ENCODE measurements at places on chromosomes 2 and 18.
A peak's percentile ranks its signal among the peaks of the same experiment; 100 is the strongest.

GRCh38 chr18:46242183-46242582 is 138.0 kb downstream of the HAUS1 start:
- no peak for DNase-seq

DNA sequence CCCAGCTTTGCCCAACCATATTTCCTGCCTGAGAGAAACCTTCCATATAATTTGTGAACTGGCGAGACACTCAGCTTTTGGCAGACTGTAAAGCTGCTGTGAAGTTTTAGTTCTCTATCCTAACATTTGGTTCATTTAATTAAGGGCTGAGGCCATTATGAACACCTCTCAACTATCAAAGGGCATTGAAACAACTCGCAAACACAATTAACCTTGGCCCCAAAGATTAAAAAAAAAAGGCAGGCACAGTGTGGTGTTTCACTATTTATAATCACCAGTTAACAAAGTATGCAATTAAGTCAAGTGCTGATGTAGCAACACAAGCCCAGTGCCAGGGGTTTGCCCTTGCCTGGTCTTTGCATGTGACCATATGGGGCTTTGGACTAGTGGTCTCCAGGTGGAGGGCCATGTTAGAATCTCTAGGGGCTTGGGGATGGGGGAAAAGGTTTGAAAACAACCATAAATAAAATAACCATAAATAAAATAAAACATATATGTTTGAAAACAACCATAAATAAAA is 297.6 kb upstream of the SKOR2 start:
- DNase-seq = no peak

- DNase-seq = no peak
Measured at GRCh38 chr2:167749660-167750059, 497.7 kb downstream of the STK39 start.

DNA sequence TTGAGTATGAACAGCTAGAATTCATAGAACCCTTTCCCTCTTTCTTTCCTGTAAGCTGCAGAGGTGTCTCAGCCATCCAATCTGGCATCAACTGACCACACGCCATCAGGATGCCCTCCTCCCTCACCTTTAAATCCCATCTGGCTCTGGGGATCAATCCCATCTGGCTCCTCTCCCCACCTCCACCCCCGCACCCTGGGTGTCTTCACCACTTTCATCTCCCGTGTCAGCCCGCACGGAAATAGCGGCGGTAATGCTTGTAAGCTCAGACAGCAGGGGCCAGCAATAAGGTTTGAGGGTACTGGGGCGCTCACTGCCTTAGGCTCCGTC is 508 bp upstream of the TUBA4B start:
- peak; percentile 46 for DNase-seq

DNA sequence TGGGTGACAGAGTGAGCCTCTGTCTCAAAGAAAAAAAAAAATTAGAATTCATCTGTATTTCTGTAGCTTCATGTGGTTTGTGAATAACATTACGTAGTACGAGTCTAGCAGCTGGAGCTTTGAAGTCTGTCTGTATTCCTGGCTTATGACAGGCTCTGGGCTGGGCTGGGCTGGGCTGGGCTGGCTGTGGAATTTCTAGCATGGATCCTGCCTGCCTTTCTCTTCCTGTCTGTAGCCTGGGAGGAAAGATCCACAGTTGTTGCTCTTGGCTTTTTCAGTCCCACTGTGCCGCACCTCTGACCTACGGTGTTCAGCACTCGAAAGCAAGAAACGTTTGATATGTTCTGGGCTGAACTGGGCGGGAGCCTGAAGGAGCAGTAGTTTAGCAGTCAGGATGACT is 55.4 kb downstream of the BOLA3 start:
- DNase-seq = no peak

DNA sequence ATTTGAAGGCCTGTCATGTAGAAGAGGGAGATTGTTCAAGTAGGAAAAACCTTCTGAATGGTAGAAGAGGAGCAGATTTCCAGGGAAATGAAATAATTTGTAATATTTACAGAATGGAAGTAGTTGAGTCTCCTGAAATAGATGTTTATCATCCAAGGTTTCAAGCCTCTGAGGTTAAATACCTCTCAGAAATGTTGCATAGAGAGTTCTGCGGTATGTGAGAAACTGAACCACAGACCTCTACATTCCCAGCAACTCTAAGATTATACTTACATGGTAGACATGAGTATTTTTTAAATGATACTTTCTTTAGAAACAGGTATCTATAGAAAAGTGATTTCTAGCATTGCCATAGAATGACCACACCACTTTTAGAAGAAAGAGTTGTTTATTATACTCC is 379.8 kb upstream of the FANCL start:
- DNase-seq = no peak

DNA sequence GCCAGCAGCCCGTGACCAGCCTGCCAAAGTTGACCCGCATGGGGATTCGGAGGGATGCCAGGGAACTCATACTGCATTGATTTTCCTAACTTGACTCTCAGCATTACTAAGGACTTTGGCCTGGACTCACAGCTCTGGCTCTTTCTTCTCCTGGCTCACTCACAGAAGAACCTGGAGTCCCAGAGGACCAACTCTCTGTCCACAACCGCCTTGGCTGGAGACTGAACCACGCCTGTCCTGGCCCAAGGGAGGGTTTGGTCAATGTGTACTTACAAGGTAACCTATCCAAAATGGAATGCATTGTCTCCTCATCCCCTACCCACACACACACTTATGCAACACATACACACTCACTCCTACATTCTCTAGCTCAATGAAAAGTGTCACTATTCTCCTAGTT is 135.6 kb upstream of the KLHL29 start:
- DNase-seq = peak; percentile 10

- no peak for DNase-seq
Measured at GRCh38 chr2:105364436-105365139, 27.2 kb downstream of the C2orf49 start.

- DNase-seq = no peak
Measured at GRCh38 chr2:183919167-183919566, 679.2 kb upstream of the ZNF804A start.

GRCh38 chr2:159411460-159411859 is 125.0 kb upstream of the WDSUB1 start:
- DNase-seq = no peak

DNA sequence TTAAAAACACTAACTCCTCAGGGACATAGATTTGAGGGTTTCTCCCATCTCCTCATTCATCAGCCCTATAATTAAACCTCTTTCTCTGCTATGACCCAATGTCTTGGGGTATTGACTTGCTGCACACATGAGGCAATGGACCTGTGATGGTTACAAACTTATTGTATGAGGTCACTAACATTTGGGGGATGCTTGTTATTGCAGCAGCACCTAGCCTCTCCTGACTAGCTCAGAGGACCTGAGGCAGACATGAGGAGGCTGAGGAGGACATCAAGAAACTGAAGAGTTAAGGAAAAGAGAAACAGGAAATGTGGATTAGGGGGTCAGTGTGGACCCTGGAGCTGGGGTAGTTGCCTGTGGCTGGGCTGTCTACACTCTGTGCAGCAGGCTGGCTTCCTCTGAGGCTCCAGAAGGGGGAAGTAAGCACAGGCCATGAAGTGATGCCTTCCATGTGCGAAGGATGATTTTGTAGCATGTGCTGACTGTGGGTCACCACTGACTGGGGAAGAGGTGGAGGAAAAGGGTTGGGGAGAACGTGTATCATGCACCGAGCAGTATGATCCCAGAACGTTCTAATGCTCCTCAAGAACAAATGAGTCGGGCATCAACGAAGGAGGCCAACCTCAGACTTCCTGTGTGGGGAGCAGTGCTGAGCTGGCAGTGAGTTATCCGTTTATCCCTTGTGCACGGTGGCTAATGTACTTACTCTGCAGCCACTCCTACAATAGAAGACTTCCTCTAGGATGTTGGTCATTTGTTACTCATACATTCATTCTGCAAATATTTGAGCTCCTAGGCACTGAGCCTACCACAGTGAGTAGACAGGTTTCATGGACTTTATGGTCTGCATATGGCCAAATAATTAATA is 42.1 kb upstream of the RFX8 start:
- DNase-seq = no peak

- DNase-seq = no peak
Measured at GRCh38 chr2:207505171-207505570, 24.6 kb upstream of the CREB1 start.

DNA sequence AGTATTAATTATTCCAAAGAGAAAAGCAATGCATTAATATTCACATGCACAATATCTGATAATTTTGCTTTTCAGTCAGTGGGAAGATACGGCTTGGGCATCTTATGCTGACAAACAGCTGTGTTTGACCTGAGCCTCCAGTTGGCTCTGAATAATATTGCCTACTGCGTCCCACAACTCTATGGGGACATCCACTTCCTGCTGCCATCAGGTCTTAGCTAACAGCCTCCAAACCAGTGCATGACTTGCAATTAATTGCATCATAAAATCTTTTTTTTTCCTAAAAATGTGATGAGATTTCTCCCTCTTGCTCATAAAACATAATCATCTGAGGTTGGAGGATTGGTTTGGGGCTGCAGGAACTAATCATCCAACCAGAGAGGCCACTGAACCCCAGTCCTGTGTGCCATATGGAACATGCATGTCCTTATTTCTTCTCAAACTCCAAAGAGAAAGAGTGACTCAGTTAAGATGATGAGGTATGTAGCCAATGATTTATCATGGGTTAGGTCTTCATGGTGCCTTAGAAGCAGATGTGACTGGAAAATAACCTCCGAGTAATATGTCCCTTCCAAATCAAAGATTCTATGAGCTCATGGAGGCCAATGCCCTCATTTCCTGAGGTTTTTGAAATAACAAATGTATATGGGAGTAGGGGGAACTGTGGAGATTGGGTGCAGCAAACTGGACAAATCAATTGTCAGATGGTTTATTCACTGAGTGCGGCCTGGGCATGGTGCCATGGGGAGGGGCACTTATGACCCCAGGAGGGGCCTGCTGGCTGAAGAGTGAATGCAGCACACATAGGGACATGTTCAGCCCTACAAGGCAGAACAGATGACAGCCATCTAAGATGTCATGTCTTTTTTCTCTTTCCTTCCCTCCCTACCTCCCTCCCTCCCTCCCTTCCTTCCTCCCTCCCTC is 39.4 kb downstream of the EDAR start:
- DNase-seq = no peak

- no peak for DNase-seq
Measured at GRCh38 chr2:205717175-205717846, 35.0 kb downstream of the NRP2 start.

GRCh38 chr2:115529627-115530026 is 1087.2 kb downstream of the DPP10 start:
- no peak for DNase-seq

DNA sequence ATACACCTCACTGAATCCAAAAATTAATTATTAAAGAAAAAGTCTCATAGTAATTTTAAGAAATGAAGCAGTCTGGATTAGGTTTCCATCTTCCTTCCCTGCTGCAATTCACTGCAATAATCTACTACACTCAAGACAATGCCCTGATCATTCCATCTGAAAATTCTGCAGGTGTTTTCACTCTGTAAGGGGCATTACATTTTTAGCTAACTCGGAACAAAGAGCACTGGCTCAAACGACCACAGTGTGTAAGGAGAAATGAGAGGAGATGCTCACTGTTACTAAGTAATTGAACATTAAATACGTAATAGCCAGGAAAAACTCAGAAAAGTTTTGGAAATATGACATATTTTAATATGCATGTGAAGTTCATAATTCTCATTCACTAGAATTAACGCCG is 1.3 kb downstream of the B4GALT6 start:
- DNase-seq = no peak

DNA sequence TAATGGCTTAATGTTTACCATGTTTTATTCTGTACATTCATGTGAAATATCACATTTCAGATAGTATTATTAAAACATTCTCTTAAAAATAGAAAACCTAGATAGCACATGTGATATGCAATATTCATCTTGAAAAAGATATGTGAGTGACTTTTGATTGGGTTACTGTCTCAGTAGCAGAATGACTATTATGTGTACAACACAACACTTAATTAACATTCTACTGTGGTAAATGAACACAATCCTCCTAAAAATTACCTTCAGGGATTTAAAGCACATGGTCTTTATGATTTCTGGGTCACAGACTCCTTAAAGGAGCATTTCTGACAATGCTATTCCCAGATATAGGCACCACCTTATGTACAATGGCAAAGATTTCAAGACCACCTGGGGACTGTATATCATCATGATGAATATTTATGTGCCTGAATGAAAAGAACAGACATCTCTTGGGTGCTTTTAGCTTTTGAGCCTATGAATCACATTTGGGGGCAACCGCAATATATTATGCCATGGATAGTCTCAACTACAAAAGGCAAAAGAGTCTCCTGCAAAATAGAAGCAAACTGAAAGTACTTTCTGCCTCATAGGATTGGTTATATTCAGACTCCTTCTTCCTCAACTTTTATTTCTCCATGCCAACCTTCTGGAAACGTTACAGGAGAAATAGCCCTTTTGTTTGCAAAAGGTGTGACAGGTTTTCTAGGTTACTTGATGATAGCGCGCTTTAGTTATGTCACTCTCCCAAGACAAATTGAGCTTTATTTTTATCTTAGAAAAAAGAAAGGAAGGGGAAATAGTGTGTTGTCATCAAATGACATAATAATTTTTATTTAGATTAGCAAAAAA is 259.0 kb downstream of the CALCRL start:
- no peak for DNase-seq

GRCh38 chr2:16096962-16097361 is 156.6 kb downstream of the MYCN start:
- DNase-seq = no peak

GRCh38 chr18:50848061-50848551 is 28.3 kb upstream of the MRO start:
- DNase-seq = no peak

DNA sequence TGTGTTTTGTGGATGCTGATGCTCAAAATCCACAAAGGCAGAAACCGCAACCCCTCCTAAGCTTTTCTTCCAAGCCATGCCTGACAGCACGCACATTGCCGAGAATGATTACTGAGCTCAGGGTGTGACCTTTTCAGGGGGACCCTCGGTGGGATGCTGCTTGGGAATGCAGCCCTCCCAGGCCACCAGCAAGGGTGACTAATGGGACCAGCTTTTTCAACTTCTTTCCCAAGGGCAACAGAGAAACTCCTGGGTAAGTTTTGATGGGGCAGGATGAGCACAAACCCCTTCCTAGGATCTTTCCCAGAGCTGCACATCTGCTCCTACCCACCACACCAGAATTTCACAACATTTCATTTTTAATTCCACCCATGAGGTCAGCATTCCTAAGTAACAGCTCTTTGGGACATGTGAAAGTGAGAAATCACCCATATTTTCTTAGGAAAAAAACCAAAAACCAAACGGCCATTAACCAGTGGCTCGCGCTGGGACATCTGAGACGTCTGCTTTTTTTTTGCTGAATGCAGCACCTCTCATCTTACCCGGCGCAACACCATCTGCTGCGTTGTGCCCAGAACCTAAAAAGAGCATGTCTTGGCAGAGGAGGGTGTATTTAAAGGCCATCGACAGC is 119.0 kb downstream of the ARL4C start:
- no peak for DNase-seq
